ENCODE measurements at places on chromosomes 11 and 22.

DNA sequence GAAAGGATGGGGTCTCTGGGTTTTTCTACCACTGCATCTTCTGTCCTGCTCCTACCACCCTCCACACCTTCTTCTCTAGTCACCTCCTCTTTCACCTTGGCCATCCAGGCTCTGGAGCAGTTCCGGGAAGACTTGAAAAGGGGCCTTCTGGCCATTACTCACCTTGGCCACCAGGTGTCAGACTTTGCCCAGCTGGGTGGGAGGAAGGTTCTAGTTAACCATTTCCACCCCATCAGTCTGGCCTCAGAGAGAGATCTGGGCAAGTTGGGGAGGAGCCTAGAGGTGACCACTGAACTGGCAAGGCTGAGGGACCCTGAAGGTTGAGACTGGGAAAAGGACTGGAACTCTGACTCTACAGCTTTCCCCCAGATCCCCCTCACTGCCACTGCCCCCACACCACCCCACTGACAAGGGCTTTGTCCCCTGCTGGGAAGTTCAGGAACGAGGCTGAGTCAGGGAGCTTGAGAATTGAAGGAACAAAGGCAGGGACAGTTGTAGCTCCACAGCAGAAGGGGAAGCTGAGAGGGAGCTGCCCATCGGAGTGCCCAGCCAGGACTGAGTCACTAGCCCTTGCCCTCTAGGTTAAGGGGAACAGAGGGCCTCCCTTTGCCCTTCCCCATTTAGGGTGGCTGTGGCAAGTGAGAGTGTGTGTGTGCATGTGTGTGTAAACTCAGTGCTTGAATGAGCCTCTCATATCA is 3.7 kb upstream of the POLD4 start:
- DNase-seq = peak; percentile 76

- peak; percentile 66 for DNase-seq
Measured at GRCh38 chr11:73463359-73463758, 87.2 kb downstream of the RELT start.

- DNase-seq = no peak
Measured at GRCh38 chr11:66081505-66081904, 11.4 kb downstream of the PACS1 start.

- DNase-seq = no peak
Measured at GRCh38 chr22:42180349-42180842, 49.8 kb upstream of the CYP2D6 start.

- no peak for DNase-seq
Measured at GRCh38 chr11:1830004-1830321, 4.8 kb upstream of the SYT8 start.

DNA sequence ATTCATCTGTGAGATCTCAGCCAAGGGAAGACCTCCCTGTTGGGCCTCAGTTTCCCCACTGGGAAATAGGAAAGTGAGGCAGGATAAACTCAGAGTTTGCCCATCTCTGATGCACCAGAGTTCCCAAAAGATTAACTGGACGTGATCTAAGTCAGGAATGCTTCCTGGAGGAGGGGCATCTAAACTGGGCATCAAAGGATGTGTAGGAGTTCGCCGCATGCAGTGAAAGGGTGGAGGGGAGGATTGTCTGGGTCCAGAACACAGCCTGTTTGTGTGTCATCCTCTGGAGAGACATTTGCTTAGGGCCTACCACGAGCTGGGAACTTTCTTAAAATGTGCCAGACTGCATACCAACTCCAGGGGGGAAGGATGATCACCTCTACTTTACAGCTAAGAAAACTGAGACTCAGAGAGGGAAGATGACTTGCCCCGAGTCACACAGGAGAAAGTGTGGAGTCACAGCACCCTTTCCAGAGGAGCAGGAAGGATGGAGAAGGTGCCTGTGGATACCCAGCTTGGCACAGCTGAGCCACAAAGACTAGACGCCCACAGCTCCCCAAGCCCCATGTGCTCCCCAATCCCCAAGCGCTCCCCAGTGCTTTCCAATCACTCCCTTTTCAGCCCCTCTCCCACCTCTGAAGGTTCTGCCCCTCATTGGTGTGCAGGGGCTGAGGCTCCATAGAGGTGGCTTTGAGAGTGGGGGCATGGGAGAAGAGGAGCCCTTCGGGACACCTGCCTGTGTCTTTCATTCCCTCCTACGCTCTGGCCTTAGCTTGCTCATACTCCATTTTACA is 50.1 kb downstream of the MN1 start:
- DNase-seq = no peak
